ENCODE measurements at places on chromosomes 6 and 20. TPM values are rescaled to one million over a fixed set of nuclear protein-coding genes. Genes with fewer than 3 reads are reported as not detected.

DNA sequence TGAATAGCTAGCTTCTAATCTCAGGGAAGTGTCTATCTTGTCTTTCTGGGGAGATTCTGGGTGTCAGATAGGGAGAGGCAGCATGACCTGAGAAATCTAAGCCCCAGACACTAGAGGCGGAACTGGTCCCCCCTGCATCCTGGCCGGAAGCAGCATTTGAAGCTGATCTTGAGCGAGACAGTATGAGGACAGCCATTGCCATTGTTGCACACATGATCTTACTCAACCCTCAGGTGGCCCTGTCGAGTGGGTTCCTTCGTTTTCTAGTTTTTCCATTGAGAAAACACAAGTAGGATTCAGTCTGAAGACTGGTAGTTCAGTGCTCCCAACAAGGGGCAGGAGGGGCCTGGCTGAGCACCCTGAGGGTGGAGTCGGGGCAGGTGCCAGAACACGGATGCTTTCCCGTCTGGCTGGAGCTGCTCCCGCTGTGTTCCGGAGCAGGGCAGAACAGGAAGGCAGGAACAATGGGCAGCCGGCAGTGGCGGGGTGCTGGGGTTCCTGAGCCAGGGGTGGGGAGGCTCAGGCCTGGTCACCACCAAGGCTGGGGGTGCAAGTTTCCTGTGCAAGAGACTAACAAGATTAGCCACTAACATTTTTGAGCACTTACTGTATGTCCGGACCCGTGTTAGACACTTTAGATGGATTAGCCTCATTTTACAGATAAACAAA lies 7.9 kb upstream of the SDCBP2 start:
- DNase-seq: no peak

DNA sequence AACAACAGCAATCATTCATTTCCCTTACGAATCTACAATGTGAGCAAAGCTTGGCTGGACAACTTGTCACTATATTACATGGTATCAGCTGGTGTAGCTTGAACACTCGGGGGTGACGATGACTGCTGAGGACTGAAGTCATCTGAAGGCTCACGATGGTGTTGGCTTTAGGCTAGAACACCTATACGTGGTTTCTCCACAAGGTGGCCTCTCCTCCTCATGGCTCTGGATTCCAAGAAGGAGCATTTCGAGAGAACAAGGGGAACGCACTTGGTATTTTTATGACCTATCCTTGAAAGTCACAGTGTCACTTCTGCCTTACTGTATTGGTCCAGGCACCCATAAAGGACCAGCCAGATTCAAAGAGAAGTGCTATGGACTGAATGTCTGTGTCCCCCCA lies 37.5 kb upstream of the ADGRF1 start:
- no peak for DNase-seq

DNA sequence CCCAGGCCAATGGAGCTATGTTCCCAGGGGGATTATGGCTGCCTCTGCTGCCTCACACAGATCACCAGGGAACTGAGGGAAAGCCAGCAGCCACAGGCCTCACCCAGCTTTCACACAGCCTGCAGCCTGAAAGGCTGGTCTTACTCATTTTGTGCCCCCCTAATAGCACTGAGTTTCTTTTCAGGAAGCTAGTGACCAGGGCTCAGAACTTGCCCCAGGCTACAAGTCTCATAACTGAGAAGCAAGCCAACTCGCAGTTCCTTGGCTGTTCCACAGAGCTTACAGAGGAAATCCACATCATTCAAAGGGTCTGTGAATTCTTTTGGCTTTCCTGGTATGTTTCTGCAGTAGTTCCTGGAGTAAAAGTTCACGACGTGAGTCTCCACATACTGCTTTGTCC lies 524.8 kb upstream of the GJE1 start:
- no peak for DNase-seq

DNA sequence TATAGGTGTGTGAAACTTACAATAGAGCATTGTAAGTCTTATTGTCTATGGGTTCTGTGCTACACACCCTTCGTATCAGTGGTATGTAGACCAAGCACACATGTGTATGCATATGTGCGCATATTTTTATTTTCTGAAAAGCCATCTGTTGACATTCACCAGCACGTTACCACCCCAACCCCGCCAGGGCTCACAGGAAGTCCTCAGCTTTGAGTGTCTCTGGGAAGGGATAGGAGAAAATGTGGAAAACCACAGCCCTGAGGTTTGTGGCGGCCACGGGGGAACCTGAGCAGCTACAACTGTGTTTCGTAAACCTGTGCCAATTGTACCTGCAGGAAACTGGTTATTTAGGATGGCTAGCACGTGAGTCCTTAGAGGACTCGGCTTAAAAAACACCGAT lies 123.3 kb upstream of the PHACTR3 start:
- DNase-seq: no peak

- DNase-seq: no peak
Measured at GRCh38 chr6:52284131-52284459, 447 bp downstream of the MCM3 start.

DNA sequence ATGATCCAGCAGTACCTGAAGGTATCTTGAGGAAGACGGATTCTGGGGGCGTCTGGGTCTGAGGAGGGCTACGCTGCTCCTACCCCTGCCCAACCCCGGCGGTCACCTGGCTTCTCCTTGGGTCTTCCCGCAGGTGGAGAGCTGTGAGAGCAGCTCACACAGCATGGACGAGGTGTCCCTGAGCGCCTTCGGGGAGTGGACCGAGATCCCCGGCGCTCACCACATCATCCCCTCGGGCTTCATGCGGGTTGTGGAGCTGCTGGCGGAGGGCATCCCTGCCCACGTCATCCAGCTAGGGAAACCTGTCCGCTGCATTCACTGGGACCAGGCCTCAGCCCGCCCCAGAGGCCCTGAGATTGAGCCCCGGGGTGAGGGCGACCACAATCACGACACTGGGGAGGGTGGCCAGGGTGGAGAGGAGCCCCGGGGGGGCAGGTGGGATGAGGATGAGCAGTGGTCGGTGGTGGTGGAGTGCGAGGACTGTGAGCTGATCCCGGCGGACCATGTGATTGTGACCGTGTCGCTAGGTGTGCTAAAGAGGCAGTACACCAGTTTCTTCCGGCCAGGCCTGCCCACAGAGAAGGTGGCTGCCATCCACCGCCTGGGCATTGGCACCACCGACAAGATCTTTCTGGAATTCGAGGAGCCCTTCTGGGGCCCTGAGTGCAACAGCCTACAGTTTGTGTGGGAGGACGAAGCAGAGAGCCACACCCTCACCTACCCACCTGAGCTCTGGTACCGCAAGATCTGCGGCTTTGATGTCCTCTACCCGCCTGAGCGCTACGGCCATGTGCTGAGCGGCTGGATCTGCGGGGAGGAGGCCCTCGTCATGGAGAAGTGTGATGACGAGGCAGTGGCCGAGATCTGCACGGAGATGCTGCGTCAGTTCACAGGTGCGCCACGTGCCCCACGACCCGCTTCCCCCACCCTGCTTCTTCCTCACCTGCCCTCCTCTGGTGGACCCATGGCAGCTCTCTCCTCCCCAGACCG lies 166.9 kb upstream of the RNF24 start:
- no peak for DNase-seq

- no peak for DNase-seq
Measured at GRCh38 chr20:38094373-38094891, 60.9 kb downstream of the RPRD1B start.

DNA sequence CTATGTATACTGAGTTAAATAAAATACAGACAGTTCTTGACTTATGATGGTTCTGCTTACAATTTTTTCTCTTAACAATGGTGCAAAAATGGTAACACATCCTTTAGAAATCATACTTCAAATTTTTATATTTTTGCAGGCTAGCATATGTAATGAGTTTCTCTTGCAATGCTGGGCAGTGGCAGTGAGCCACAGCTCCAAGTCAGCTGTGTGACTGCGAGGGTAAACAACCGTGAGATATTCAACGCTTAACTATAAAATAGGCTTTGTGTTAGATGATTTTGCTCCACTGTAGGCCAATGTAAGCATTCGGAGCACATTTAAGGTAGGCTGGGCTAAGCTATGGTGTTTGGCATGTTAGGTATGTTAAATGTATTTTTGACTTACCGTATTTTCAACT lies 136.1 kb downstream of the PLCB4 start:
- DNase-seq: no peak

DNA sequence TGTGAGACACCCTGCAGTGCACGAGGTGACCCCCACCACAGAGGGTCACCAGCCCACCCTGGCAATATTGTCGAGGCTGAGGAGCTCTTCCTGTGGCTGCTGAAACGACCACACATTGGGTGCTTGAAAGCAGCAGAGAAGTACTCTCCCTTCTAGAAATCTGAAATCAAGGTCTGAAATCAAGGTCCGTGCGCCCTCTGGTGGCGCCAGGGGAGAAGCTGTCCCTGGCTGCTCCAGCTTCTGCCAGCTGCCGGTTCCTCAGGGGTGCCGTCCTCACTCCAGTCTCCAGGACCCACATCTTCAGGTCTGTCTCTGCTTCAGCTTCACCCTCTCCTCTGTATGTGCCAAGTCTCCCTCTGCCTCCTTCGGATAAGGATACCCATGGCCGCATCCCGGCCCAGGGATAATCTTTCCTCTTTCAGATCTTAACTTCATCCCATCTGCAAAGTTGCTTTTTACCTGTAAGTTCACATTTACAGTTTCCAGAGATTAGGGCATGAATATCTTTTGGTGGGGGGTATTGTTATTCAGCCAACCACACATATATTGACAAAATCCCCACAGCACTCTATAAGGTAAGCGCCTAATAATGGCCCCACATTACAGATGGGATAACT lies 108.3 kb upstream of the PHACTR3 start:
- DNase-seq: peak; percentile 73

GRCh38 chr6:111775145-111775922 lies 97.9 kb downstream of the FYN start:
- no peak for DNase-seq

DNA sequence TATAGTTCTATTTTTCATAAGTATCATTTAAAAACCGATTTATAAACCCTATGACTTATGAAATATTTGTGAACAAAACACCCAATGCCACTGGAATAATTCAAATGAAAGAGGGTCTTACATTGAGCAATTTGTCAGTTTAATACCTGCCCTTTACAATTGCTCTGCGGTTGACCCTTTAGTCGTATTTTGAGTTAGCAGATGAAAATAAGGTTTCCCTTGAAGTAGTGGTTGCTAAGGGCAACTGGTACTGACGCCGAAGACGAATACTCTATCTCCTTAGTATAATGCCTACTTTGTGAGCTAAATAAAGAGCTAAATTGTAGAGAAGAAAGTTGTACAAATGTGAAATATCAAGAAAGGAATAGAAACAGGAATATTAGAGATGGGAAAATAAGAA lies 69.4 kb downstream of the KCNQ5 start:
- no peak for DNase-seq

DNA sequence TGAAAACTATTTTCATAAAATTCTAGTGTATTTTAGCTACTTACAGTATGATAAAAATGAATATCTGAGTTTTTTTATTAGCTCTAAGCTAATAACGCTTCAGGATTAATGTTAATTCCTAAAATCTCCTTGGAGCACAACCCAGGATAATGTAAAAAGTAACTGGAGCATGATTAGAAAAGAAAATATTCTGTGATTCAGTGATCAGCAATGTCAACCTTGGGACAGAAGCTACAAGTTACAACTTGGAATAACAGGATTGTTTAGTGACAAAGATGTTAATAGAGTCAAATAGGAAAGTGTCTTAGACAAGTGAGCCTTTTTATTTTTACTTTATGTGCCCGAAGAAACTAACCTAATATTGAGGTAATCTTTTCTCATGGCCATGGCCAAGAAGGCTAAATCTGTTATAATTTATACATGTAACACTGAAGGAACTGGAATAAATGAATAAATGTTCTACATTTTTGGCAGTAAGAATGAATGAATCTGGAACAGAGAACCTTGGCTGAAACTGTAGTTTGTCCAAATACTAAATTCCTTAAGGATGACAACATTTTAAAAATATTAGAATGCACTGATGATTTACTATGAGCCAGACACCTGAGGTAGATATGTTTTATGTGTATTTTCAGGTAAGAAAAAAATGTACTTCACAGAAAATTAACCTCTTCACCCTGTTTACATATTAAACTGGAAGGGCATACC lies 994.0 kb downstream of the GRIK2 start:
- DNase-seq: no peak

GRCh38 chr6:70270287-70271005 lies 32.4 kb downstream of the COL9A1 start:
- no peak for DNase-seq

DNA sequence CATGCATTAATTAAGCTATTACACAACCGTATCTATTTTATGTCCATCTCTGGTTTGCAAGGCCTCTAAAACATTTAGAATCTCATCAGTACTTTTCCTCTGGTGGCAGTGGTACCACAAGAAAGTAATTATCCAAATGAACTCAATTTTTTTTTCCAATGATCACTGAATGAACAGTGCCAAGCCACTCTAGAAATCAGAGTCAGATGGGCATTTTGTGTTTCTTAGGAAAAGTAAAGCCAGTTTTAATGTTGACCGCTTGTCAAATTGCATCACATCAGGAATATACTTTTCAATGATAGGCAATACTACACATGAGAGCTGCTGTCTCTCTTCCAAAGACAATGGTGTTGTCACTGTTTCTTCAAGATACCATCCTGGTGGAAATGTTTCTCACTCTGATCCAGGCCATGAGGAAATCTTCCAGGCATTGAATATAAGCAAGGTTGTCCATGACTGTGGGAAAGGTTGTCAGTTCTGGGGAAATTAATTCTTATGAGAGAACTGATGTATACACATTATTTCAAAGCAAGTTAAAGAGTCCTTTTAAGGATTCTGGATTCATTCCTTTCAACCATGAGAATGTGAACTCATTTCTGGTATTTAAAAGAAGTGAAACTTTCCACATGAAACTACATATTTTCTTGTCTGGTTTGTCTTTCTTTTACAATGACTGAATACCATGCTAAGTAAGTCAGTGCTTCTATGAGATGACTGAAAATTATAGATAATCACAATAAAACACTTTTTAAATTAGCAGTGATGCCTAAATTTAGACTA lies 108.8 kb upstream of the TCF21 start:
- DNase-seq: no peak

- no peak for DNase-seq
Measured at GRCh38 chr6:3835055-3835731, 14.0 kb upstream of the FAM50B start.

- DNase-seq: no peak
Measured at GRCh38 chr6:87588756-87589407, 905 bp downstream of the RARS2 start.

- DNase-seq: no peak
Measured at GRCh38 chr6:24927985-24928745, 7.6 kb downstream of the RIPOR2 start.

CPXM1 gene
- polyA plus RNA-seq: 262 TPM

GTF3C6 gene
- polyA plus RNA-seq: 103 TPM

RHAG gene
- 0.84 TPM for polyA plus RNA-seq

SPTLC3 gene
- polyA plus RNA-seq: 15.4 TPM

MRAP2 gene
- polyA plus RNA-seq: 3.4 TPM

GSTA2 gene
- 0.19 TPM for polyA plus RNA-seq

TDRD6 gene
- polyA plus RNA-seq: 3.4 TPM

SLC22A3 gene
- 4.3 TPM for polyA plus RNA-seq

TMC2 gene
- polyA plus RNA-seq: 0.30 TPM

PPP1R16B gene
- 6.5 TPM for polyA plus RNA-seq

DCDC2 gene
- 113 TPM for polyA plus RNA-seq

All from left renal cortex interstitium (tissue), 4 donors.